Motor neuron (in vitro differentiated cells): ENCODE measurements at places on chromosomes 2 and 18.

- ATAC-seq: no peak
These were observed 302.2 kb upstream of the STON1 start for GRCh38 chr2:48227617-48228344.

DNA sequence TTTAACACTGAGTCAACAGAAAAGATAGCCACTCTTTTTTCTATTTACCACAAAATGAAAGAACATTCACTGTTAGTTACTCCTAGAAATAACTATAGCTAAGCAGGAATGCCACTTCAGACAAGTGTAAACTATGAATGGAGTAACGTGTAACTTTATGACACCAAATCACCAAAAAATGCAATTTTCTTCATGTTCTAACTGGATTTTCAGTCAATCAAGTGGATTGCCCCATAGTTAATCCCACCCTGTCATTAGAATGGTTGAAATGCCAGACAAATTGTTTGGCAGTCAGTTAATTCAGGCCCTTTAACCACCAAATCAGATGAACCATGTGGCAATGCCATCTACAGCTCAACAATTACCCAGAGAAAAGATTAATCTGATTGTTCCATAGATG, 9.9 kb downstream of the EPHA4 start:
- ATAC-seq: no peak

- peak; percentile 82 for ATAC-seq
These were observed 300.6 kb downstream of the EIPR1 start for GRCh38 chr2:3076848-3077642.

DNA sequence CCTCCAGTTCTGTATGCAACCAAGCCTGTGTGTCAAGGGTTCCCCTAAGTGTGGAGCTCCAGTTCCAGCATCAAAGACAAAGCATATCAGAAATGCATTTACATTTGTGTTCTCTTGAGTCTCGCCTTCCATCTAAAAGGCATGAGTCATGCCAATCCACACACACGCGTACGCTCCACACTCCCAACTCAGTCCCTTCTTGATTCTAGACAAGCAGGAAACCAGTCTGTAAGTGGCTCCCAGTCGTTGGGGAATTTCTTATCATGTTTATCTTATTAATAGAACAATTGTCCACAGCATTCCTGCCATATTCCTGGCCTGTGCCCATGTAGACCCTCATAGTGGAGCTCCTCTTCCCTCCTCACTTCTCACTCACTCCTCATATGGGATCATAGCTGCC, 86.4 kb upstream of the SLC35G4 start:
- ATAC-seq: no peak

DNA sequence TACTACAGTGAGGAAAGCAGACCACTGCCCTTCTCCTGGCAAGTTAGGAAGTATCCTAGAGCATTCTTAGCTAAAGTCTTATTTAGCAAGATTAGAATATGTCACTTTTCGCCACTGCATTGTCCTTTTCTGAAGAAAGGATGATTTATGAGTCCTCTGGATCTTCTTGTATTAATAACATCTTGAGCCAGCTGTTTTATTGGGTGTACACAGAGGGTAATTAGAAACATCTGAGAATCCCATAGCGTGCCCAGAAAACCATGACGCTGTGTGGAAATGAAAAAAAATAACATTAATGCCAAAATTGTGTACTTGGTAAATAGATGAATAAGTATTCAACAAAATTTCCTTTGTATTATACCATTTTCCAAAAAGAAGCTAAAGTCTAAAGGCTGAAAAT, 198.7 kb downstream of the LTBP1 start:
- peak; percentile 43 for ATAC-seq

DNA sequence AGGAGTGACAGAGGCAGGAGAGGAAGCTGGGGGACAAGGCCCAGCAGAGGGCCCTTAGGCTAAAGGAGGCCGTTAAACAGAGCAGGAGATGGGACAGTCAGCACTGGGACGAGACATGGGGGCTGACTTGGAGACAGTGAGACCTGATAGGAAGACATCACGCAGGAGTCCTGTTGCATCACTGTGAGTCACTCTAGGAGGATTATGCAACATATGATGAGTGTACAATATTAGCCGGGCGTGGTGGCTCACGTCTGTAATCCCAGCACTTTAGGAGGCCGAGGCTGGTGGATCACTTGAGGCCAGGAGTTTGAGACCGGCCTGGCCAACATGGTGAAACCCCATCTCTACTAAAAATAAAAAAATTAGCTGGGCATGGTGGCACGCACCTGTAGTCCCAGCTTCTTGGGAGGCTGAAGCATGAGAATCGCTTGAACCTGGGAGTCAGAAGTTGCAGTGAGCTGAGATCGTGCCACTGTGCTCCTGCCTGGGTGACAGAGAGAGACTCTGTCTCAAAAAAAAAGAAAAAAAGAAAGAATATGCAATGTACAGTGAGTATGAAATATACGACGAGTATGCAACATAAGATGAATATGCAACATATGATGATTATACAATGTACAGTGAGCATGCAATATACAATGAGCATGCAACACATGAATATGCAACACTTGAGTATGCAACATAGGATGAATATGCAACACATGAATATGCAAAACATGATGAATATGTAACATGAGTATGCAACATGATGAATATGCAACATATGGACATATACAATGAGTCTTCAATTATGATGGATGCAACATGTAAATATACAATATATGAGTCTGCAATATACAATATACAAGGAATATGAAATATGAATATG, 83.3 kb upstream of the ID2 start:
- peak; percentile 84 for ATAC-seq
